ENCODE measurements at places on chromosomes 12 and 14.

DNA sequence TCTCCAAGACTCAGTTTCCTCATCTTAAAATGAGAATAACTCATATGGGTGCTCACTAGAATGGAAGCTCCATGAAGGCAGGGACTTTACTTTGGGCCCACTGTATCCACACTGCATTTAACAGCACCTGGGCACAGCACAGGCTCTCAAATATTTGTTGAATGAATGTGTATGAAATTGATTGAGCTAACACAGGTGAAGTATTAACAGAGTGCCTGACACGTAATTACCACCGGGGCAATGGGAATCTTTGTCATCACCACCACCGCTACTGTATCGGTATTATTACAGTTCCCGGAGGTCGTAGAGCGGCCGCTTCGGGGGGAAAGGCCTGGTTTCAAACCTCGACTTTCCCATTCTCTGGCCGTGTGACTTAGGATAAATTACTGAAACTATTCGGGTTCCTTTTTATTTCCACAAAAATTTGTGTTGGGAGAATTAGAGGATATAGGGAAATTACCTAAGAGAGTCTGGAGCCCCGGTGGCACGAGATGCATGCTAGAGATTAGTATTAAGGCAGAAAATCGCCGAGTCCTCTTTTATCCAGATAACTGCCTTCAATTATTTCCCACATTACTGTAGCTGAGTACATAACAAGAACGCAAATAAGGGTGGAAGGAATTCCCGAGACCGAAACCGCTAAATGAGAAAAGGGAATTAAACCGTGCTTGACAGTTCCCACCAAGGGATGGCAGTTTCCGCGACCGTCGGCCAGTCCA, 1.0 kb upstream of the RIC8B start:
- peak; percentile 80 for DNase-seq

GRCh38 chr12:91388573-91388972, 206.0 kb upstream of the DCN start:
- DNase-seq: peak; percentile 77

GRCh38 chr14:56199095-56199981, 81.1 kb downstream of the PELI2 start:
- peak; percentile 94 for DNase-seq

DNA sequence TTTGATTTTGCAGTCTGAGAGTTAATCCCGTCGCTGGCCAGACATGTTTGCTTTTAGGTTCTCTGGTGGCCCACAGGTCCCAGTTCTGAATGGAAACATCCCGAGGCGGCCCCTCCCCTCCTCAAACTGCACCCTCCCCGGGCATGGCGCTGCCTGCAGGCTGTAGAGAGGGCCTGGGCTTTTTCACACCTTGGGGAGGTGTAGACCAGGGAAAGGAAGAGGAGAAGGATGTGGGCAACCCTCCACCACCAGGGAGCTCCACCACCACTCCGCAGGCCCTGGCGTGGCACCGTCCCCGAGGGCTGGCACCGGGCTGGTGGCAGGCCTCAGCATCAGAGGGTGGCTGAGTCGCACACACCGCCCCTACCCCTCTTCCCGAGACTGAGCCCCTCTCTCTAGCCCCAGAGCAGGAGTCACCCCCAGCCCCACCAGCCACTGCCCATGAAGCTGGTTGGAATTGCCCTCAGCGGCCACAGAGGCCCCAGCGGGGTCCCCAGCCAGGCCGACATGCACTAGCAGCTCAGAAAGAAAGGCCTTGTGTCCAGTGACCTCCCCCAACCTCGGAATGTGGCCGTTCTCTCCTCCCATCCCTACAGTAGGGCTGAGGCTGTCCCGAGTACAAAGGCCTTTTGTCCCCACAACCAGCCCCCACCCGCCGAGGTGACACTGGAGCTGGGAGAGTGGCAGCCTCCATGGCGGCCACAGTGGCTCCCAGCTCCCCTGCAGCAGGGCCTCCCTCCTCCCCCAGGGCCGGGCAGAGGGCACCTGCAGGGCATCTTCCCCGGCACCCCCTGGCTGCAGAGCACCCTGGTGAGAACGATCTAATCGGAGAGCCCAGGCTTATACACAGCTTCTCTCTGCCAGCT, 23.5 kb upstream of the INF2 start:
- peak; percentile 48 for DNase-seq

DNA sequence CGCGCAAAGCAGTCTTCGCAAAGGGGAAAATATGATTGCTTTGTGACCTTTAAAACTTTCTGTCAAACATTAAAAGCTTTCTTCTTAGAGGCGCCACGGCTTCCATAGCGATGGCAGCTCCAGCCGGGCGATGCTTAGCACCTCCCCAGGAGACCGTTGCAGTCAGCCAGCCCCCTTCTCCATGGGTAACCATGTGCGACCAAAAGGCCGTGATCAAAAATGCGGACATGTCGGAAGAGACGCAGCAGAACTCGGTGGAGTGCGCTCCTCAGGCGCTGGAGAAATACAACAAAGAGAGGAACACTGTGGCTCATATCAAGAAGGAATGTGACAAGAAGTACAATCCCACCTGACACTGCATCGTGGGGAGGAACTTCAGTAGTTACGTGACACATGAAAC, 12.7 kb upstream of the STON2 start:
- DNase-seq: peak; percentile 83

DNA sequence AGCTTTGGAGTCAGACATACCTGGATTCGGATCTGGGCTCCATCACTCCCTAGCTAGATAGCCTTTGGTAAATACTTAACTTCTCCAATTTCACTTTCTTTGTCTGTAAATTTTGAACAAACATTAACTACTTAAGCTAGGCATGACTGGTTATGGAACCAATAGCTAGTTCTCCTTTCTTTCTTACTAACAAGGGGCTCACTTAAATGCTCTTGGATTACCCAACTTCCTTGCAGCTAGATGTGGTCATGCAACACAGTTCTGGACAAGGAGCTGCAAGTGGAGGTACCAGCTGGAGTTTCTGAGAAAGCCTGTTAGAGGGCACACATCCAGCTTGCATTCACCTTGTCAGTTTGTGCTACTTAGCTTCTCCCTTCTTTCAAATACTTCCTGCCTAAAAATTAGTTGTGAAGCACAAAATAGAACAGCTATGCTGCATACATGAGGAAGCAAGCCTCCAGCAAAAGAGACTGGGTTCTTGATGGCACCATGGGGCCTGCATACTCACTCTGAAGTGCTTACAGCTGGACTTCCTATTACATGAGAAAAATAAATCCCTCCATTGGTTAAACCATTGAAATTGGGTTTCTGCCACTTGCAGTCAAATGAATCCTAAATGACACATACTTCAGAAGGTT, 210.1 kb upstream of the EEA1 start:
- peak; percentile 88 for DNase-seq

DNA sequence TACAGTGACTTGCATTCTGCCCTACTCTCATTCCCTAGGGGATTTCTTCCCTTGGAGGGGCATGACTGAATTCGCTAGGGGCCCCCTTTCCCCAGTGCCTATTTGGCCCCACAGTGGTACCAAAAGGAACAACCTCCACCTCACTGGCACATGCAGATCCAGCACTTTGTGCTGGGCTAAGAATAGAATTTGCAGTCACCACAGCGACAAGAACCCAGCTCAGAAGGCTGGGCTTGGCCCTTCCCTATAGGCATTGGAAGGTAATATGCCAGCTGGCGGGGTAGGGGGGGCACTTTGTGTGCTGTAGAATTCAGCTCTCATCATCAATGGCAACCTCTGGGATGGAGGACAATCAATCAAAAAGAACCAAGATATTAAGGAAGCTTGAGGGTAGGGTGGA, 13.9 kb downstream of the BAZ2A start:
- no peak for DNase-seq

- DNase-seq: no peak
These were observed 45.5 kb downstream of the STX2 start for GRCh38 chr12:130793554-130793849.

- no peak for DNase-seq
These were observed 372.9 kb upstream of the TMEM132C start for GRCh38 chr12:127893895-127894609.

- peak; percentile 52 for DNase-seq
These were observed 151.0 kb upstream of the ATP2B1 start for GRCh38 chr12:89859508-89860220.

DNA sequence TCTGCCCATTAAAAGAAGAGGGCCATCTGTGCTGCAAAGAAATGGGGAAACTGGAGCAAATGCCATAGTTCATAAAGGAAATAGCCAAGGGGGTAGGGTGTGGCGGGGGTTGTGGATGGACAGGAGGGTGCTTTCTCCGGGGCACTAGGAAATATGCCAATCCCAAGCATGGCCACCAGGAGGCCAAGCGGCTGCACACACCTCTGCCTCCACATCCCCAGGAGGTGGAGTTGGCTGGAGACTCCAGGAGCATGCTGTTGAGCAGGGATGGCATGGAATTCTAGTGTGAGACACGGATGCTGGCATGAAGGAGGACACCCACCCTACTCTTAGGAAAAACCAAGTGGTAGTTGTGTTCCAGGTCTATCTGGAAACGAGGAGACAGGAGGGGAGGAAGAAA, 25.2 kb downstream of the NID2 start:
- DNase-seq: peak; percentile 55

GRCh38 chr12:77152623-77153193, 87.3 kb upstream of the E2F7 start:
- DNase-seq: peak; percentile 30

GRCh38 chr14:101072070-101072469, 168.5 kb upstream of the RTL1 start:
- DNase-seq: no peak

DNA sequence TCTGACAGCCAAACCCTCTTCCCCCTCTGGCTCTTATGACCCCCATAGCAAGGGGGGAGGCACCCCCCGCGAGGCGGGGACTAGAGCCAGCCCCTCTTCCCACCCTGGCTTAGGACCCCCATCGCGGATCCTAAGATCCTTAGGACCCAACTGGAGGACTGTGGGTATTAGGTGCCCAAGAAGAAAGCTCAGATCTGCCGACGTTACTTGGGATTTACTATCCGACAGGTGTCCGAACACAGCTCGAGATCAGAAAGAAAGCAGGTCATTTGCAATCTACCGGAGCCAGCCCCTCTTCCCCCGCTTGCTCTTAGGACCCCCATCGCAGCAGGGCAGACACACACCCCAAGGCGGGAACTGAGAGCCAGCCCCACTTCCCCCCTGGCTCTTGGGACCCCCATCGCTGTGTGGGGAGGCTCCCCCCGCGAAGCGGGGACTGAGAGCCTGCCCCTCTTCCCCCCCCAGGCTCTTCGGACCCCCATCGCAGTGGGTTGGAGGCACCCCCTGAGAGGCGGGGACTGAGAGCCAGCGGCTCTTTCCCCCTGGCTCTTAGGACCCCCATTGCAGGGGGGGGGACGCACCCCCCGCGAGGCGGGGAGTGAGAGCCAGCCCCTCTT, 46.8 kb downstream of the DDX11 start:
- DNase-seq: no peak

DNA sequence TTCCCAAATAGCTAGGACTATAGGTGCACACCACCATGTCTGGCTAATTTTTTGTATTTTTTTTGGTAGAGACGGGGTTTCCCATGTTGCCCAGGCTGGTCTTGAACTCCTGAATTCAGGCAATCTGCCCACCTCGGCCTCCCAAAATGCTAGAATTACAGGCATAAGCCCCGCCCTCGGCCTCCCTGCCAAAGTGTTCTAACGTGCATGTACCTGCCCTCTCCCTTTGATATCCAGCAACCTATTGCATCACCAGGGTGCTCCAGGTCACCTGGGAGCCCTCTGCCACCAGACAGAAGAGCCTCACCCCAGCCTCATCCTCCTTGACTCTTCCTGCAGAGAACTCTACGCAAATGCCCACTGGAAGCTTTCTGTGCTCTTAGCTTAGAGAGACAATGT, 2.2 kb upstream of the EML1 start:
- no peak for DNase-seq

DNA sequence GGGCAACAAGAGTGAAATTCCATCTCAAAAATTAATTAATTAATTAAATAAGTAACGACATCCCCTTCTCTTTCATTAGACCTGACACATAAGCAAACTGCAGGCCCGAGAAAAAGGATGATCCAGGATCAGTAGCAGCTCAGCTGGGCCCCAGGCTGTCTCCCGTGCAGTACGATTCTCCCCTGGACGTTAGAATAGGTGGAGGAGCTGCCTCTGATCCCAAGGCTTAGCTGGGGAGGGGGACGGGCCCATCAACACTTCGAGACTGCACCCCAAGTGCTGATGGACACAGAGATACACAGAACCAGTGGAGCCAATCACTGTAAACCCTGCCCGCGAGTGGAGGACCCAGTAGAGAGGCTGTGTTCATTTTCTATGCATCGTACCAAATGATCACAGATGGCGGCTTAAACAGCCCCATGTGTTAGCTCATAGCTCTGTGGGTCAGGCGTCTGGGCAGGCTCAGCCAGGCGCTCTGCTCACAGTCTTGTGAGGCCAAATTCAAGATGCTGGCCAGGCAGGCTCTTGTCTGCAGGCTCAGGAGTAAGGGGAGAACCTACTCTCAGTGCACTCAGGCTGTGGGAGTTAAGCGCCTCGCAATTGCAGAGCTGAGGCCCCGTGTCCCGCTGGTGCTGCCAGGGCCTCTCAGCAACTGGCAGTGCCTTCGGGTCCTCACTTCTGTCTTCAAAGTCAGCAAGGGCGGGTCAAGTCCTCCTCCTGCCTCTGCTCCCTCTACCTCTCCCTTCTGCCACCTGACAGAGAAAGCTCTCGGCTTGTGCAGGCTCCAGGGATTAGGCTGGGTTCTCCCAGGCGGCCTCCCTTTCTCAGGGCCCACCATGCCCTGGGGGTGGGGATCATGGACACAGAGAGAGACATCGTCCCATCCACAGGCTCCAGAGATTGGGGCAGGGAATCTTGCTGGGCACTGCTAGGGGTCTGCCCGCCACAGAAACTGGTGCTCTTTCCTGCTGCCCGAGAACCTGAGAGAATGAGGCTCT, 26.4 kb downstream of the RIMBP2 start:
- DNase-seq: no peak

DNA sequence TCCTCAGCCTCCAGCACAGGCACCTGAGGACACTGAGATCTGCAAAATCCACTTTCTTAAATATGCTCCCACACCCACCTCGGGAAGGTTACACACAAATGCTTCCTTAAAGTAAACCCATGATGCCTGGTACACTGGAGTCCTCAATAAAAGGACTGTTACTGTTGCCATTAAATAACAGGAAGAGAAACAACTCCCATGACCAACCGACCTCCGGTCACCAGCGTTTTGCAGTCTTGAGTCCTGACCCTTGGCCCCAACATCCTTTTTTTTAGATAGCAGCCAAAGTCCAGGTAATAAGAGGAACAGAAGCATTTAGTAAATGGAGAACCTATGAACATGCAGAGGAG, 42.4 kb downstream of the ITPK1 start:
- DNase-seq: no peak

- no peak for DNase-seq
These were observed 121.5 kb downstream of the SLC15A5 start for GRCh38 chr12:16155938-16156337.
